ENCODE measurements at places on chromosomes 16 and 17.

- DNase-seq, result no peak
These were observed 57.8 kb upstream of the TMEM97 start for GRCh38 chr17:28261219-28261618.

GRCh38 chr17:55634702-55635101 is 88.0 kb downstream of the TMEM100 start:
- DNase-seq, result no peak

DNA sequence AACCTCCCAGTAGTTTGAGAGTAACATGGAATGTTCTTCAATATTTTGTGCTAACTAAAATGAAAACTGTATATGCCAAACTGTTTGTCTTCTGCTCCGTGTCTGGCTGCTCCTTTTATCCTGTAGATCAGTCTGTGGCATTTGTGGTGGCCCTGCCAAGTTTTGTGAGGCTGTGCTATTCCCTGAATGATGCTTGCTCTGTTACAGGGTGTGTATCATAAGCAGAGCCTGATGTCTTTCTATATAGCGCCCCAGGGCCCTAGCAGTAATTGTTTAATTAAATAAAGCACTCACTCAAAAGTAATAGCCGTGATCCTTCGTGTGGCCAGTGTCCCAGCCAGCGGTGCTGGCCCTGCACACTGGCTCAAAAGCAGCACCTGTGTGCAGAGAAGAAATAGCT is 27.8 kb upstream of the NAT9 start:
- no peak for DNase-seq

DNA sequence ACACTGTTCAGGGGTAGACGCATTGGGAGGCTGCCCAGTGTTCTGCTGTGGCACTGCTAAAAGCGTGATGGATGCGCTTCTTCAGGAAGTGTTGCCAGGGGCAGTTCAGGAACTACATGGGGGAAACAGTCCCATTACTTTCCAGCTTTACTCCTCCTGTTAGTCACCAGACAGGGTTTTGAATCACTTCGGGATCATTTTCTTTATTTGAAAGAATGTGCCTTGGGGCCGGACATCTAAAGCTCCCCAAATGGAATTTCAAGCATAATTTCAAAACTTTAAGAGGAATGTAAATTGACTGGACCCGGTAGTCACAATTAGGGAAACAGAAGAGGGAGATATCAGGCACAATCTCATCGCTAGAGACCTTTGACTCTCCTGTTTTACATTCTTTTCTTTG is 1.3 kb upstream of the KRTAP2-1 start:
- DNase-seq, result no peak

DNA sequence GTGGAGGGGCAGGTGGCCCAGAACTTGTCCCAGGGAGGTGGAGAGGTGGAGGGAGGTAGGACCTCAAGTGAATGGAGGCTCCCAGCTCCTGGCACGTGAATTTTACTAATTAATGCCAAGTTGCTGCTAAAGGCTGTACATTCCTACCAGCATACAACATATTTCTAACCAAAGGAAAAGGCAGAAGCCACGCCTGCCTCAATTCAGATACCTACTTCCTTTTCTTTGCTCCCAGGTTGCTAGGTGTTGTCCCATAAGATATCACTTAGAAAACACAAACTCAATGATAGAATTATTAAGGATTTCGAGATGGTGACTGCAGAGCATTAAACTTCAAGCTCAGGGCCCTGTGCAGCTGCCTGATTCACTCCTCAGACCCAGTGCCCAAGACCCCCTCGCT is 20.5 kb upstream of the SMPD3 start:
- no peak for DNase-seq

DNA sequence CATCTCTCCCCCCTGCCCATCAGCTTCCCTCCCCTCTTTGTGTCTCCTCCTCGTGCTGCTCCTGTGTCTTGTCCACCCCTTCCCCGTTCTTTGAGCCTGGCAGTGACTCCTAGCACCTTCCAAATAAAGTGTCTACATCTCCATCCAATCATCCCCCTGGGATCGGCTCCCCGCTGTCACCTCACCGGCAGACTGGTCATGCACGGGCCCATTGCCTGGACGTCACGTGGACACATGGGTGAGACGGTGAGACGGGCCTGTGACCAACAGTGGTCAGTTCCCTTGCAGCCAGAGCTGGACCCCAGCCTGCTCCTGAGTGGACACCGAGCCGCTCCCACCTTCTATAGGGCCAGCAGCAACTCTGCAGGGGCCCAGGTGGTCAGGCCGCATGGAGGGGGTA is 46.4 kb downstream of the COTL1 start:
- DNase-seq, result no peak
